ENCODE measurements at places on chromosomes 4 and X. TPM values are rescaled to one million over a fixed set of nuclear protein-coding genes. Genes with fewer than 3 reads are reported as not detected.
A peak's percentile ranks its signal among the peaks of the same experiment; 100 is the strongest.

- DNase-seq, result no peak
Observed at GRCh38 chr4:24677909-24678308, 93.6 kb upstream of the DHX15 start.

GRCh38 chrX:115251458-115252233 is 17.8 kb upstream of the LRCH2 start:
- no peak for DNase-seq

- peak; percentile 47 for DNase-seq
Observed at GRCh38 chr4:183008492-183008891, 90.6 kb upstream of the WWC2 start.

DNA sequence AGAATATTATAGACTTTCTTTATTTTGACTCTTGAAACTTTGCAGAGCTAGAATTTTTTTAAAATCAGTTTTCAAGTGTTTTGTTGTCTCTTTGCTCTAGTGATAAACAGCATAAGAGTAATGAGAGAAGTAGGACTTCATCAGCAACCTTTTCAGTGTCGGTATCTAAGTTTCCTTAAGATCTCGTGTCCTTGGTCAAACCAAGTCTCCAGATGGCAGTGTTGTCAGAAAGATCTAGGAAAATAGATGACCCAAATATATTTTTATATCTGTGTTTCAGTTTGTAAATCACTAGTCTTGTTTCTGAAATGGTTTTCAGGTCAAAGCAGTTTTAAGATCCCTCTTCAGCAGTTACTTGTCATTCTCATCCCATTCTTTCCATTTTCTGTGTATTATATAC is 438.3 kb downstream of the RAPGEF2 start:
- no peak for DNase-seq

DNA sequence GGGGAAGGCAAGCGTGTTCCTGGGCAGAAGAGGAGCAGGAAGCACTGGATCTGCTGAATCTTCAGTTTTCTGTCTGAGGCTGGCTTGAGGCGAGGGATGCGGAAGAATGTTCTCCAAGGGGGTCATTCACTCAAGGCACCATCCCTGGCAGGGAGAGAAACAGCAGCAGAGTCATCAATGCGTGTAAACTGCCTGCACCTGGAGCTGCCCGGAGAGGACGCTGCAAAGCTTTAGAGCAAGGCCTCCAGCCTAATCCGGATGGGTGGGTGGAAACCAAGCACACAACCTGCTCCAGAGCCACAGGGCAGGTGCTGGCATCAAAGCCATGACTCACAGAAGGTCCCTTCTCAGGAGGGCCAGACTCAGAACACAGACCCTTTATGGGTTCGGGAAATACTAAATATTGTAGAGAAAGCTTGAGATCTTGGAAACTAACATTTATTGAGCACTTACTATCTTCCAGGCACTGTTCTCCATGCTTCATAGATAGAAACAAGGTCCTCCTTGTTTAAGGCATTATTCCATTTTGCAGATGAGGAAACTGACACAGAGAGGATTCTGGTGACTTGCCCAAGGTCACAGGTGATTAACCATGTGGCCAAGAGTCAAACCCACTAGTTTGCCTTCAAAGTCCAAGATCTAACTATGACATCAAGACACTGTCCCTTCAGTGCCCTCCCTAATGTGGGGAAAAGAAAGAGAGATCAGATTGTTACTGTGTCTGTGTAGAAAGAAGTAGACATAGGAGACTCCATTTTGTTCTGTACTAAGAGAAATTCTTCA is 7.7 kb downstream of the PROM1 start:
- DNase-seq, result no peak

DNA sequence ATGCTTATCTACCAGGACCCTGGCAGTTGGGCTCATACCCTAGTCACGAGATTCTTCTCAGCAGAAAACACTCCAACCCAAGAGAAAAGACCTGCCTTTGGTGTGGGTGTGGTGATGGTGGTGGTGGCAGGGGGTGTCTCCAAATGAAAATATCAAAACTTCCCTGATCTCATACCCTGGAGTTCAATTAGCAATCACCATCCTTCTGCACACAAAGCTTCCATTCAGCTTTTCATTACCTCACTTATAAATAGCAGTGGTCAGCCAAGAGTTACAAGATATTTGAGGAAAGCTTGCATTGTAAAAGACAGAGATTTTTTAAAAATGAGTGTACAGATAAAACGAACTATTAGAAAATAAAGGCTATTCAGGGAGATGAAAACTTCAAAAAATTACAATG is 580.8 kb upstream of the MAGEB2 start:
- DNase-seq, result no peak

DNA sequence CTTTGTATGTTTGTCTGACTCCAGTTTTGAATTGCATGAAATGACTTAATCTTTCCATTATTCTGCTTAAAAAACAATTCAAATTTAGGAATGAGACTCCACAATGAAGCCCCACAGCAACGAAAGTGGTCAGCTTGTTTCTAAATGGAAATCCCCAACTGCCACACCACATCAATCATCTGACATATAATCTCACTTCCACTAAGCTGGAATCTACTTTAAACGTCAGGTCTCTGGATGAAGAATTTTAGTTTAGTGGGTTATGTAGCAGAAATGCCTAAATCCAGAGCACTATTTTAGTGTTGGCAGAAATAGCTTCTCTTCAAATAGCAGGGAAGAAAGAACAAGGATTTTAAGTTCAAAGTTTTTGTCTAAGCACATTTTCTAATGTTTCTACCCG is 1.7 kb upstream of the BMP2K start:
- DNase-seq, result no peak

GRCh38 chr4:85933291-85933640 is 426.6 kb downstream of the MAPK10 start:
- DNase-seq, result no peak

GALNTL6 gene
- polyA plus RNA-seq, result 0.78 TPM

MOSPD2 gene
- polyA plus RNA-seq, result 31.5 TPM

All from left kidney (tissue), 8 donors.